Pulmonary artery endothelial cell (primary cell): ENCODE measurements at places on chromosomes 12 and 14.

DNA sequence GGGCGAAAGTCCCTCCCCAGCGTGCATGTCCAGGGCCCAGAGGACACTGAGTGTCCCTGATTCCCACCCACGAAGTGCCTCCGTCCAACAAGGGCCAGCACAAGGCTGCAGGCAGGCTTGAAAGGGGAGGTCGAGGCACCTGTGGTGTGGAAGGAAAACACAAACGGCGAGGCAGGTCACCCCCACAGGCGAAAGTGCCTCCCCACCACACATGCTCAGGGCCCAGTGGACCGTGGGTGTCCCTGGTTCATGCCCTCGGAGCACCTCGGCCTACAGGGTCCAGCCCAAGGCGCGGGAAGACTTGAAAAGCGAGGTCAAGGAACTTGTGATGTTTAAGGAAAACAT, 370.4 kb downstream of the ALG10 start:
- DNase-seq = no peak

DNA sequence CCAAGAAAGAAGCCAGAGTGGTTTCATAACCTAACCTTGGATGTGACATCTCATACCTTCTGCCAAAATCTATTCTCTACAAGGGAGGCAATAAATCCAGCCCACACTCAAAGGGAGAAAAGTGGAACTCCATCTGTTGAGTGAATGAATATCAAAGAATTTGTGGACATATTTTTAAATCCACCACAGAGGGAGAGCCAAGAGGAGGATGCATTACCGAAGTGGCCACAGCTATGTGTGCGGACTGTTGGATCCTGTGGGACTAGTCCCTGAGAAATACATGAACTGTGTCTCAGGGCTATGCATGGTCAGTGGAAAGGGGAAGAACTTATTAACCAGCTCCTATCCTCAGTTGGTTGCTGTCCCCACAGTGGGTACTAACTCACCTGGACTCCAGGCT, 273.9 kb downstream of the NUAK1 start:
- no peak for DNase-seq

GRCh38 chr12:32854097-32854496, 42.5 kb downstream of the PKP2 start:
- no peak for DNase-seq

GRCh38 chr12:26499979-26500640, 304.7 kb downstream of the SSPN start:
- DNase-seq = no peak

- DNase-seq = no peak
These were observed 24.6 kb upstream of the KLRD1 start for GRCh38 chr12:10283027-10283426.

DNA sequence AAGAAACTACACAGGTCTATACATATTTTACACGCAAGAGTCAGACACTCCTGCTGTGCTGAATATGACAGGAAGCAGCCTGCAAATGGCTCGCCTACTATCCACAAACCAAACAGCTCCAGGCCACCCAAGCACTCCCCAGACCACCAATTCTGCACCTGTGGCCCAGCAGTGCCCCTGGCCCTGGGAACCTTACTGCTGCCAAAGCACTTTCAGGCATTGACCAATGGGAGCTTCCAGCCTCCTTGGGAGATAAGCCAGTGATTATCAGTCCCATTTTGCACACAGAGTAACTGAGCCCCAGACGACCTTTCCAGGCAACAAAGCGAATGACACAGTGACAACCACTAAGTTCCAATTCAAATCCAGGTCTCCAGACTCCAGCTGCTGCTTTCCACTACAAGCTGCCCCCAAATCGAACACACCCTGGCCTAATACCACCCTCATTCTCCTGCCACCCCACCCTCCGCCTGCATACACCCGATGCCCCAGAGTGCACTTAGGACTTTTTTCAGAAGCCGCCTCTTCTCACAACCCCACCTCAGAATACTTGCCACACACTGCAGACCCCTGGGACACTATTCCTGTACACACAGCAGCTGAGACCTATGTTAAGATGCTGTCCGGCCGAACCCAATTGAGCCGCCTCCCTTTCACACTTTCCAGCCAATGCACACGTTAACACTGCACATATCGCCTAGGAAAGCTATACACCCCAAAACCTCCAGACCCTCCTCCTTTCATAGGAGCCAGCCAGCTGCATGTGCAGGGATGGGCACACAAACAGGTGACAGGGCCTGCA, 126.1 kb upstream of the PRMT8 start:
- no peak for DNase-seq

- DNase-seq = no peak
These were observed 33.6 kb downstream of the KCNH5 start for GRCh38 chr14:63011623-63012022.

DNA sequence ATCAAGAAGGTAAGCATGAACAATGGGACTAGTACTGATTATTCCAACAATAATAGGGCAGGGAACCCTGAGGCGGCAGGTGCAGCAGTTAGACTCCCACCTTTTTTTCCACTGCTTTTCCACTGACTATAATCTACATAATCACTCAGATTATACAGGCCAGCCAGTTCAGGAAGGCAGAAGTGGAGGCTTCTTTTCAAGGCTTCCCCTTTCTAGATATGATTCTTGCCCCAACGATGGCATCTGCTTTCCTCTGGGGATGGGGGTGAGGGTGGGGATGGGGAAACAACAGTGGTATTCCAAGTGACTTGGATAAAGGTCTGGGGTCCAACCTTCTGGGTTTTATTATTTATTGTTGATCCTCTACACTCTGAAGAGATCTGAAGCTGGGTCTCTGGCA, 331 bp downstream of the NCKAP1L start:
- DNase-seq = no peak

DNA sequence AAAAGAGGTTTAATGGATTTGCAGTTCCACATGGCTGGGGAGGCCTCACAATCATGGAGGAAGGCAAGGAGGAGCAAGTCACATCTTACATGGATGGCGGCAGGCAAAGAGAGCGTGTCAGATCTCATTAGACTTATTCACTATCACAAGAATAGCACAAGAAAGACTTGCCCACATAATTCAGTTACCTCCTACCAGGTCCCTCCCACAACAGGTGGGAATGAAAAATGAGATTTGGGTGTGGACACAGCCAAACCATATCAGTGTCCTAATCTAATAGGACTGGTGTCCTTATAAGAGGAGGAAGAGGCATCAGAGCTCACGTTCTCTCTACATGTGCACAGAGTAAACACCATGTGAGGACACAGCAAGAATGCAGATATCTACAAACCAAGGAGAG, 25.9 kb downstream of the DYRK2 start:
- DNase-seq = no peak
